B cell (primary cell): ENCODE measurements at places on chromosomes 16 and 17. TPM values are rescaled to one million over a fixed set of nuclear protein-coding genes. Genes with fewer than 3 reads are reported as not detected.

- no peak overlapping the region for H3K27ac ChIP-seq
- H3K4me3 ChIP-seq, result no peak overlapping the region
- H3K27me3 ChIP-seq, result no peaks in the 10 kb centered on the region
- peaks cover 7% of the 10 kb centered on the region for H3K4me1 ChIP-seq
- no peaks in the 10 kb centered on the region for H3K36me3 ChIP-seq
- no peak for DNase-seq
Measured at GRCh38 chr16:89620406-89620841, 7.0 kb downstream of the DPEP1 start.

AIPL1 gene
- total RNA-seq, result not detected in 2 replicates

DNA sequence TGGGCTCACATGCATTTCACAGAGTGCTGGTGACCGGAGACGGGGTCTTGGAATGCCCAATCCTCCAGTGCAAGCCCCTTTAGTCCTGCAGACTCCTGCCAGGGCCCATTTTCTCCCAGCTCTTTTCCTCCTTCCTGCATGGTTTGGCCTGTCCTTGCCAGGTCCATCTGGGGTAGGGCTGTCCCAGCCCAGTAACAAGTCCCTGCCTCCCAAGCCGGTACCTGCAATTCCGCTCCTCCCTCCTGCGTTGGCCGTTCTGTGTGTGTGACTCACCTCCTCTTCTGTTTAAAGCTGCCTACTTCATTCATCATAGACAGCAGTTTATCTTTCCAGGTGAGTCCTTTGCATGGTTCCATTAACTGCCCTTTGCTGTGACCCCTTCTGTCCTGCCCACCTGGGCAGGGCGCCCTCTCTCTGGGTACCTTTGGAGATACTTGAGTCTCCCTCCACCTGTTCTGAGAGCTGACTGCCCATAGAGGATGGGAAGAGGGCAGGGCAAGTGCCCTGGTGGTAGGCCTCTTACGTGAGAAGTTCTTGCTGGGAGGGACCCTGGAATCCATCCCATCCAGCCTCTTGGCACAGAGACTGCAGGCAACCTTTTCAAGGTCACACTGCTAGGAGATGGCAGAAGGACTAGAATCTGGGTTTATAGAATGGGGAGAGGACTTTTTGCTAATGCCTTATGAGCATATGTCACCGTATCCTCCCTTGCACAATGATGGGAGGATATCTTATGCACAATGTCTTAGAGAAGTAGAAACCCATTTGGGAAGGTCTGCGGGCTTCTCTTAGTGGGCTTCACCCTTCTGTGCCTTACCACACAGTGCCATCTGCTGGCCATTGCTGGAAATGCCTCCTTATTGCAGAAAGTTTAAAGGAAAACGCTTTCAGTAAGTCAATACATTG, 29.7 kb upstream of the LGALS9 start:
- no peaks in the 10 kb centered on the region for H3K27me3 ChIP-seq
- peaks cover 5% of the 10 kb centered on the region for H3K36me3 ChIP-seq
- H3K4me1 ChIP-seq, result no peaks in the 10 kb centered on the region
- no peak overlapping the region for H3K4me3 ChIP-seq

DNA sequence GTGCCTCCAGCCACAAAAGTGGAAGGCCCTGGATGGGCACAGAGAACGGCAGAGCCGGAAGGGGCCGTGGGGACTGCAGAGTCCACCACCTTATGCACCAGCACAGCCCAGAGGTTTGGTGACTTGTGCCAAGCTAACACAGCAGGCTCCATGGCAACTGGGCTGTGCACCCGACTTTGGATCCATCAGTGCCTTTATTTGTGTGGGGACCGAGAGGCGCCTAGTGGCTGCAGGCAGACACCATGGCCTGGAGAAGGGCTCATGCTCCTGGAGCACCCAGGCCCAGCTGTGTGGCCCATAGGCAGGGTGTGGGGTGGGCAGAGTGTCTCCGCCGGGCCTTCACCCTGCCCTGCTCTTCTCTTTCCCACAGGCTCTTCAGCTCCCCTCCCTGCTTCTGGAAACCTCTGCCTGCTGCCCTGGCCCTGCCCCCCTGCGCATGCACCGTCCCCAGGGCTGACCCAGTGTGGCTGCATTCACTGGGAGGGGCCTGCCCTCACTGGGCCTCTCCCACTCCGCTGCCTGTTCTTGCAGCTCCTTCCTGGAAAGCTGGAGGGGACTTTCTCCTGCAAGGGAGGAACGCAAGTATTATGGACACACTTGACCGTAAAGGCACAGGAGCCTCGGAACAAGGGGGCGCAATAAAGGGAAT, 10.1 kb downstream of the C16orf90 start:
- no peak for DNase-seq
- H3K36me3 ChIP-seq, result peaks cover 57% of the 10 kb centered on the region
- no peaks in the 10 kb centered on the region for H3K27me3 ChIP-seq
- no peak overlapping the region for H3K4me3 ChIP-seq

DNA sequence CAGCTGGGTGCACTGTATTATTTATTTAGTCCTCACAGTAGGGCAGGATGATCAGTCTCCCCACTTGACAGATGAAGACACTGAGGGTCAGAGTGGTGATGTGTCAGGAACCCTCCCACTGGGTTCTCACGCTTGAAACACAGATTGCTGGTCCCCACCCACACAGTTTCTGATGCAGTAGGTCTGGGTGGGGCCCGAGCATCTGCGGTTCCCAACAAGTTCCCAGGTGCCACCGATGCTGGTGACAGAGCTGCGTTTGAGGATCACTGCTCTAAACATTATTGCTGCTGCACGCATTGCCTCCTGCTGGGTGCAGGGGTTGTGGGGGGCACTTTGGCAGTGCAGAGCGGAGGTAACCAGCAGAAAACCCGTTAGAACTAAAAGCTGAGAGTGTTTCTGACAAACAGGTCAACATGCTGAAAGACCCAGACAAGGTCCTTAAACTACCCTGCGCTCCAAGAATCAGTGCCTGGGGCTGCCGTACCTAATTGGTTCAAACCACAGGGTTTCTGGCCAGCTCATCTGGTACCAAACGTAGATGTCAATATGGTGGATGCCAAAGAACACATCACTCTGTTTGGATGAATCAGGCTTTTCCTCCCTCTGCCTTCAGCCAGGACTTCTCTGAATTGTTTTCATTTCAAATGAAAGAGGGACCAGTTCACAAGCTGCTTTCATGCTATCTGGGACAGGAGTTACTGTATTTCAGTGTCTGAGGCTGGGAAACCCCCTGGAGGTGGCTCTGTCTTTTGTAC, 76.0 kb downstream of the ABCC1 start:
- H3K4me3 ChIP-seq, result no peak overlapping the region
- DNase-seq, result peak; percentile 32
- peaks cover 4% of the 10 kb centered on the region for H3K36me3 ChIP-seq
- H3K27me3 ChIP-seq, result no peaks in the 10 kb centered on the region
- peaks cover 17% of the 10 kb centered on the region for H3K4me1 ChIP-seq

CCL5 gene
- 2.9 and 3.3 TPM in 2 replicates for total RNA-seq

SHISA9 gene
- 0.07 and 0.19 TPM in 2 replicates for total RNA-seq

SLC7A6 gene
- 70.5 and 73.8 TPM in 2 replicates for total RNA-seq

GRCh38 chr16:68377667-68378393, 67.0 kb downstream of the PRMT7 start:
- no peak overlapping the region for H3K27ac ChIP-seq
- no peak for DNase-seq
- no peak overlapping the region for H3K4me3 ChIP-seq
- H3K36me3 ChIP-seq, result no peaks in the 10 kb centered on the region

- no peaks in the 10 kb centered on the region for H3K27me3 ChIP-seq
- no peak overlapping the region for H3K27ac ChIP-seq
- H3K4me1 ChIP-seq, result peaks cover 12% of the 10 kb centered on the region
- peaks cover 5% of the 10 kb centered on the region for H3K36me3 ChIP-seq
Measured at GRCh38 chr16:53826658-53827057, 122.7 kb downstream of the FTO start.

- H3K27ac ChIP-seq, result no peak overlapping the region
- peaks cover 4% of the 10 kb centered on the region for H3K4me1 ChIP-seq
- H3K27me3 ChIP-seq, result no peaks in the 10 kb centered on the region
- H3K36me3 ChIP-seq, result no peaks in the 10 kb centered on the region
Measured at GRCh38 chr17:72404872-72405271, 284.1 kb downstream of the SOX9 start.

KAT7 gene
- total RNA-seq, result 124 and 127 TPM in 2 replicates

GRCh38 chr16:15976929-15977637, 27.7 kb downstream of the ABCC1 start:
- no peak for DNase-seq
- no peak overlapping the region for H3K27ac ChIP-seq
- H3K36me3 ChIP-seq, result peaks cover 23% of the 10 kb centered on the region
- no peaks in the 10 kb centered on the region for H3K27me3 ChIP-seq

GRCh38 chr17:82105417-82105881, 7.4 kb upstream of the FASN start:
- DNase-seq, result no peak
- peak overlapping the region; percentile 69 for H3K4me3 ChIP-seq
- no peaks in the 10 kb centered on the region for H3K27me3 ChIP-seq
- peaks cover 27% of the 10 kb centered on the region for H3K4me1 ChIP-seq
- peak overlapping the region; percentile 79 for H3K27ac ChIP-seq

LCAT gene
- total RNA-seq, result 12.4 and 16.3 TPM in 2 replicates
